ENCODE measurements at places on chromosomes 2 and 18. TPM values are rescaled to one million over a fixed set of nuclear protein-coding genes. Genes with fewer than 3 reads are reported as not detected.

MYO7B gene
- total RNA-seq, result 0.50 TPM

DNA sequence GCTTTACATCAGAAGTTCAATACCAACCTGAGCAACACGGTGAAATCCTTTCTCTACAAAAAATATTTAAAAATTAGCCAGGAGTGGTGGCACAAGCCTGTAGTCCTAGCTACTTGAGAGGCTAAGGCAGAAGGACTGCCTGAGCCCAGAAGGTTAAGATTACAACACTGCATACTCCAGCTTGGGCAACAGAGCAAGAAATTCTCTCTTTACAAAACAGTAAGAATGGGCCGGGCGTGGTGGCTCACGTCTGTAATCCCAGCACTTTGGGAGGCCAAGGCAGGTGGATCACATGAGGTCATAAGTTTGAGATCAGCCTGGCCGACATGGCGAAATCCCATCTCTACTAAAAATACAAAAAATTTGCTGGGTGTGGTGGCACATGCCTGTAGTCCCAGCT is 113.2 kb downstream of the USP34 start:
- DNase-seq, result no peak
- H3K4me1 ChIP-seq, result peaks cover 29% of the 10 kb centered on the region
- peaks cover 26% of the 10 kb centered on the region for H3K36me3 ChIP-seq

- H3K4me3 ChIP-seq, result no peak overlapping the region
- H3K36me3 ChIP-seq, result peaks cover 11% of the 10 kb centered on the region
- no peak overlapping the region for H3K27ac ChIP-seq
- peaks cover 41% of the 10 kb centered on the region for H3K4me1 ChIP-seq
- no peak for DNase-seq
- H3K27me3 ChIP-seq, result no peaks in the 10 kb centered on the region
Measured at GRCh38 chr2:172560721-172561120, 4.8 kb downstream of the PDK1 start.

GRCh38 chr2:212958757-212959295 is 192.6 kb downstream of the IKZF2 start:
- H3K27me3 ChIP-seq, result no peaks in the 10 kb centered on the region
- peaks cover 35% of the 10 kb centered on the region for H3K4me1 ChIP-seq
- DNase-seq, result no peak
- peak overlapping the region; percentile 92 for H3K27ac ChIP-seq

GRCh38 chr18:44579028-44579702 is 101.5 kb upstream of the SETBP1 start:
- H3K4me1 ChIP-seq, result peaks cover 4% of the 10 kb centered on the region
- no peaks in the 10 kb centered on the region for H3K36me3 ChIP-seq
- no peak for DNase-seq
- H3K27ac ChIP-seq, result no peak overlapping the region
- peaks cover 13% of the 10 kb centered on the region for H3K27me3 ChIP-seq
- no peak overlapping the region for H3K4me3 ChIP-seq

Measured in activated T-cell treated with anti-CD3 and anti-CD28 coated beads, Interleukin-2, amount 50 U/mL, for 72 hours (primary cell).